ENCODE measurements at places on chromosomes 7 and 10. TPM values are rescaled to one million over a fixed set of nuclear protein-coding genes. Genes with fewer than 3 reads are reported as not detected.

- no peak for DNase-seq
- no peak overlapping the region for H3K27ac ChIP-seq
- no peaks in the 10 kb centered on the region for H3K27me3 ChIP-seq
- no peaks in the 10 kb centered on the region for H3K36me3 ChIP-seq
- no peaks in the 10 kb centered on the region for H3K4me1 ChIP-seq
- H3K4me3 ChIP-seq, result no peak overlapping the region
Measured at GRCh38 chr7:102132209-102132752, 154.4 kb upstream of the SH2B2 start.

PVRIG gene
- total RNA-seq, result 63.2 TPM

- H3K27me3 ChIP-seq, result no peaks in the 10 kb centered on the region
- DNase-seq, result no peak
- H3K36me3 ChIP-seq, result peaks cover 44% of the 10 kb centered on the region
- peaks cover 3% of the 10 kb centered on the region for H3K4me1 ChIP-seq
- no peak overlapping the region for H3K4me3 ChIP-seq
Measured at GRCh38 chr10:35046074-35046473, 44.1 kb downstream of the CUL2 start.

TRIL gene
- total RNA-seq, result not detected

- H3K27ac ChIP-seq, result no peak overlapping the region
- no peak for DNase-seq
- no peak overlapping the region for H3K4me3 ChIP-seq
- no peaks in the 10 kb centered on the region for H3K27me3 ChIP-seq
Measured at GRCh38 chr10:19638182-19638895, 177.9 kb upstream of the PLXDC2 start.

- no peaks in the 10 kb centered on the region for H3K4me1 ChIP-seq
- no peaks in the 10 kb centered on the region for H3K36me3 ChIP-seq
- no peaks in the 10 kb centered on the region for H3K27me3 ChIP-seq
- H3K4me3 ChIP-seq, result no peak overlapping the region
Measured at GRCh38 chr7:49812534-49812933, 39.1 kb downstream of the VWC2 start.

DNA sequence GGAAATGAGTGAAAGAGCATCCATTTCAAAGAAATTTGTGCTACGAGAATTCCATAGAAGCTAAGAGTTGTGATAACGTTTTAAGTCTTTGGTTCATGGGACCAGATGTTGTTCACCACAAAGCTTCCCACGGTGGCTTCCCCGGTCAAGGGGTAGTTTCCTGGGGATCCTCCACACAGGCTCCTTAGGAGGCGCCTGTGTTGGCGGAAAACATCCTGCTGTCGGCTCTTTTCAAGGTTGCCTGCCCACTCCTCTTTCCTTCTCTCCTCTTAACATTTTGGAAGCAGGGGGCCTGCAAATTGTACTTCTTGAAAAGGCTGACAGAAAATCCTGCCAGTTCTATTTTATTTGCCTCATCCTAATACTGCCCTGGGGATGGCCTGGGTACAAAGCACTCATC lies 398.6 kb downstream of the SORCS1 start:
- H3K4me1 ChIP-seq, result no peaks in the 10 kb centered on the region
- H3K4me3 ChIP-seq, result no peak overlapping the region
- no peaks in the 10 kb centered on the region for H3K27me3 ChIP-seq
- no peak overlapping the region for H3K27ac ChIP-seq

GRCh38 chr10:123869020-123869414 lies 22.6 kb downstream of the CPXM2 start:
- no peak overlapping the region for H3K27ac ChIP-seq
- no peaks in the 10 kb centered on the region for H3K36me3 ChIP-seq
- H3K4me1 ChIP-seq, result no peaks in the 10 kb centered on the region

- no peaks in the 10 kb centered on the region for H3K4me1 ChIP-seq
- no peaks in the 10 kb centered on the region for H3K27me3 ChIP-seq
- DNase-seq, result no peak
- H3K36me3 ChIP-seq, result peaks cover 18% of the 10 kb centered on the region
Measured at GRCh38 chr7:32569388-32570289, 74.3 kb downstream of the AVL9 start.

OR9A2 gene
- not detected for total RNA-seq

GRCh38 chr7:125681508-125681907 lies 751.9 kb upstream of the POT1 start:
- H3K4me3 ChIP-seq, result no peak overlapping the region
- DNase-seq, result no peak
- no peaks in the 10 kb centered on the region for H3K36me3 ChIP-seq
- H3K27ac ChIP-seq, result no peak overlapping the region

DNA sequence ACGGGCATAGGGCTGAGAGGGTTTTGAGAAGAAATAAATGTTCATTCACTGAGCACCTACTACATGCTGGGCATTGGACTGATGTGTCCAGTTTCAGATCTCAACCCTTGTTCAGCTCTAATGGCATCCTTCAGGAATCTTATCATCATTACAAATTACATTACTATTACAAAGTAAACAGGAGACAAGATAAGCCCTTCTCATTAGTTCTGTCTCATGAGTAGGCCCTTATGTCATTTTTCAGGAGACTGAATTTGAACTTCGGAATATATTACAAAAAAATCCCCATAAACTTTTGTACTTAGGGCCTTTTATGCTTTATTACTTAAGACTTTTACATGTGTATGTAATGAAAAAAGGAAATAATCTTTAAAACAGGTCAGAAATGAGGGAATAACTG lies 289.7 kb downstream of the BAMBI start:
- no peak overlapping the region for H3K4me3 ChIP-seq
- H3K4me1 ChIP-seq, result no peaks in the 10 kb centered on the region
- no peak for DNase-seq
- H3K27ac ChIP-seq, result no peak overlapping the region

GRCh38 chr10:31623947-31624346 lies 304.7 kb downstream of the ARHGAP12 start:
- no peaks in the 10 kb centered on the region for H3K4me1 ChIP-seq
- H3K4me3 ChIP-seq, result no peak overlapping the region
- peaks cover 11% of the 10 kb centered on the region for H3K27me3 ChIP-seq
- peaks cover 5% of the 10 kb centered on the region for H3K36me3 ChIP-seq
- no peak for DNase-seq

GRCh38 chr7:25982684-25983083 lies 169.3 kb upstream of the NFE2L3 start:
- peaks cover 9% of the 10 kb centered on the region for H3K4me1 ChIP-seq
- peaks cover 19% of the 10 kb centered on the region for H3K27me3 ChIP-seq
- no peaks in the 10 kb centered on the region for H3K36me3 ChIP-seq
- H3K27ac ChIP-seq, result no peak overlapping the region

TRIM73 gene
- 7.9 TPM for total RNA-seq

- H3K27ac ChIP-seq, result no peak overlapping the region
- peaks cover 2% of the 10 kb centered on the region for H3K36me3 ChIP-seq
- no peak overlapping the region for H3K4me3 ChIP-seq
- no peaks in the 10 kb centered on the region for H3K27me3 ChIP-seq
Measured at GRCh38 chr7:105638902-105639495, 57.7 kb upstream of the EFCAB10 start.

GRCh38 chr7:30899630-30900029 lies 12.0 kb upstream of the AQP1 start:
- H3K4me3 ChIP-seq, result no peak overlapping the region
- H3K36me3 ChIP-seq, result no peaks in the 10 kb centered on the region
- H3K27ac ChIP-seq, result no peak overlapping the region
- H3K4me1 ChIP-seq, result no peaks in the 10 kb centered on the region

GRCh38 chr10:43258562-43259212 lies 8.2 kb downstream of the RASGEF1A start:
- H3K4me3 ChIP-seq, result no peak overlapping the region
- peaks cover 6% of the 10 kb centered on the region for H3K27me3 ChIP-seq
- H3K36me3 ChIP-seq, result no peaks in the 10 kb centered on the region

- no peaks in the 10 kb centered on the region for H3K27me3 ChIP-seq
- H3K36me3 ChIP-seq, result no peaks in the 10 kb centered on the region
- H3K4me3 ChIP-seq, result no peak overlapping the region
- no peak overlapping the region for H3K27ac ChIP-seq
- peaks cover 5% of the 10 kb centered on the region for H3K4me1 ChIP-seq
Measured at GRCh38 chr10:132627666-132628531, 90.3 kb downstream of the INPP5A start.

- H3K36me3 ChIP-seq, result peaks cover 24% of the 10 kb centered on the region
- no peaks in the 10 kb centered on the region for H3K27me3 ChIP-seq
- H3K4me3 ChIP-seq, result peak within 1 kb of the TSS; percentile 93
- peak; percentile 98 for DNase-seq
Measured at GRCh38 chr10:987870-988666, at the start of gene GTPBP4. Gene GTPBP4 (plus strand): TSS chr10:988434. CDS start chr10:988480, 46 bp downstream.

- H3K36me3 ChIP-seq, result no peaks in the 10 kb centered on the region
- peaks cover 2% of the 10 kb centered on the region for H3K4me1 ChIP-seq
- H3K4me3 ChIP-seq, result no peak overlapping the region
- no peak overlapping the region for H3K27ac ChIP-seq
Measured at GRCh38 chr7:144519925-144520324, 116.4 kb upstream of the NOBOX start.

DNA sequence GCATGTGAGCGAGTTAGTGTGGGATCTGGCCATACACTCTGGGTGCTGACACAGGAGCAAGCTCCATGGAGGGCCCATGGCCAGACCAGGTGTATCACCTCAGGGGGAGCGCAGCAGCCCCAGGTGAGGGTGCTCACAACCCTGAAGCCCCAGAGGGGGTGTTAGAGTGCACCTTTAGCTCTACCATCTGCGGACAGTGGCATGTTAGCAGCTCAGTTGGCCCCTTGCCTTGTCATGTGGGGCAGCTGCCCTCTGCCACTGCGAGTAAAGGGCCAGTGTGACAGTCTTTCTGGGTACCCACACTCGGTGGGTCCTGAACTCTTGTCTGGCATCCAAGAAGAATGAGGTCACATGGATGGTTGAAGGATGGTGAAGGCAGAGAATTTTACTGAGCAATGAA lies 600.2 kb downstream of the SORCS3 start:
- no peaks in the 10 kb centered on the region for H3K36me3 ChIP-seq
- DNase-seq, result no peak
- no peaks in the 10 kb centered on the region for H3K4me1 ChIP-seq
- no peak overlapping the region for H3K27ac ChIP-seq
- no peaks in the 10 kb centered on the region for H3K27me3 ChIP-seq

- no peaks in the 10 kb centered on the region for H3K36me3 ChIP-seq
- H3K27me3 ChIP-seq, result no peaks in the 10 kb centered on the region
- no peak overlapping the region for H3K27ac ChIP-seq
- H3K4me3 ChIP-seq, result no peak overlapping the region
- peaks cover 3% of the 10 kb centered on the region for H3K4me1 ChIP-seq
- no peak for DNase-seq
Measured at GRCh38 chr7:44276571-44277221, 48.7 kb downstream of the CAMK2B start.
